Fibroblast of lung (primary cell): ENCODE measurements at places on chromosomes 11 and 22. TPM values are rescaled to one million over a fixed set of nuclear protein-coding genes. Genes with fewer than 3 reads are reported as not detected.

The LGALS12 gene
- not detected in 2 replicates for polyA plus RNA-seq

DNA sequence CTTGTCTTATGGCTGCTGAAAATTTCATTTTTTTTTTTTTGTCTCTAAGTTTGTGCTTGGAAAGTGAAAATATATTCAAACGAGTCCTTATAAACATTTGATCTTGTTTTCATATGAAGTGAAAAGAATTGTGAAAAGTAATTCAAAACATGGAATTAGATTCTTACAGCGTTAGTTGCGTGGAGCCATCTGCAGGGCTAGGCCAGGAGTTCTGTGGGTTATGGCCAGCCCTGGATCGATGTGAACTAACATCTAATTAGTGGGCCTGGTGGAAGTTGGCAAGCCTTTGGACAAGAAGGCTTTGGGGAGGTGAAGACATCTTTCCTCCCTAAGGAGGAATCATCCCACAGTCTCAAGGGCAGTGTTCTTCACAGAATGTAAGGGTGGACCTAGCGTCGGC lies 37.2 kb downstream of the PARVA start:
- H3K4me3 ChIP-seq, result peak overlapping the region; percentile 32
- no peaks in the 10 kb centered on the region for H3K27me3 ChIP-seq
- H3K27ac ChIP-seq, result no peak overlapping the region

The GAS2 gene
- polyA plus RNA-seq, result 0.27 and 0.36 TPM in 2 replicates

DNA sequence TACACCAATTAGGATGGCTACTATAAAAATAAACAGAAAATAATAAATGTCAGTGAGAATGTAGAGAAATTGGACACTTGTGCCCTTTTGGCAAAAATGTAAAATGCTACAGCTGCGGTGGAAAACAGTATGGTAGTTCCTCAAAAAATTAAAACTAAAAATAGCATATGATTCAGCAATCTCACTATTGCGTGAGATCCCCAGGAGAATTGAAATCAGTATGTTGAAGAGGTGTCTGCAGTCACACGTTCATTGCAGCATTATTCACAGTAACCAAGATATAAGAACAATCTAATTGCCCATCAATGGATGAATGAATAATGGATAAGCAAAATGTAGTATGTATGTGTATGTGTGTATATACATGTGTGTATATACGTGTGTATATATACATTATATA lies 6.8 kb downstream of the OR52N2 start:
- H3K4me1 ChIP-seq, result no peaks in the 10 kb centered on the region
- H3K27me3 ChIP-seq, result no peaks in the 10 kb centered on the region
- no peak overlapping the region for H3K4me3 ChIP-seq
- no peak overlapping the region for H3K27ac ChIP-seq

GRCh38 chr22:36385491-36386350 lies 2.0 kb downstream of the MYH9 start:
- peaks cover 9% of the 10 kb centered on the region for H3K4me1 ChIP-seq
- H3K27ac ChIP-seq, result peak overlapping the region; percentile 90
- H3K36me3 ChIP-seq, result peaks cover 12% of the 10 kb centered on the region
- H3K4me3 ChIP-seq, result peak overlapping the region; percentile 94

GRCh38 chr11:100232006-100232405 lies 455.1 kb upstream of the ARHGAP42 start:
- no peaks in the 10 kb centered on the region for H3K36me3 ChIP-seq
- no peaks in the 10 kb centered on the region for H3K4me1 ChIP-seq
- H3K27me3 ChIP-seq, result no peaks in the 10 kb centered on the region
- no peak overlapping the region for H3K4me3 ChIP-seq

DNA sequence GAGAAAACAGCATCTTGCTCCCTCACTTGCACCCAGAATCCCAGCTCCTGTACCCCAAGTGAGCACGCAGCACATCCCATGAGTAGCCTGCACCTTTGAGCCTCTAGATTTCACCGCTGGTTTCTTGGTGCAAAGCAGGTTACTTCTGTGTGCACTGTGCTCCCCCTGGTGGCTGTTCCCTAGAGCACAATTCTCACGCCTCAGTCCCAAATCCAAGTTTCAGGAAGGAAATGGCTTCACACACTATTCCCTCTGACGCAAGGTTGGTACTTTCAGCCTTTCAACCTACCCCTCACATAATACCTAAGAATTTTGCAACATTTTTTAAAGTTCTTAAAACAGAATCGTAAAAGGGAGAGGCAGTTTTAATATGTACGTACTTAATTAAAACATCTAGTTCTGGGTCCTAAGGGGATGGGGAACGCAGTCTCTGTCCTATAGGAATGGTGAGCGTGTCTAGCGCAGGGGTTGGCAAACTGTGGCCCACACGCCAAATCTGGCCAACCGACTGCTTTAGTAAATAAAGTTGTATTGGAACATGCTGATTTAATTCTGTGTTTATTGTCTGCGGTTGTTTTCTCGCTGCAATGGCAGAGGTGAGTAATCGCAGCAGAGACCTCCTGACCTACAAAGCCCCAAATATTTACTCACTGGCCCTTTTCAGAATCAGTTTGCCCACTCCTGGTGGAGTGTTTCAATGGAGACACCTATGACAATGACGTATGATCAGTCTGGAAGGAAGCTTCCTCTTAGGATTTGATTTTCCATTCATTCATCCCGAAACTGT lies 27.5 kb downstream of the DHCR7 start:
- DNase-seq, result peak; percentile 68
- no peaks in the 10 kb centered on the region for H3K4me1 ChIP-seq
- H3K36me3 ChIP-seq, result no peaks in the 10 kb centered on the region
- no peak overlapping the region for H3K4me3 ChIP-seq
- no peak overlapping the region for H3K27ac ChIP-seq
- H3K27me3 ChIP-seq, result peaks cover 5% of the 10 kb centered on the region

DNA sequence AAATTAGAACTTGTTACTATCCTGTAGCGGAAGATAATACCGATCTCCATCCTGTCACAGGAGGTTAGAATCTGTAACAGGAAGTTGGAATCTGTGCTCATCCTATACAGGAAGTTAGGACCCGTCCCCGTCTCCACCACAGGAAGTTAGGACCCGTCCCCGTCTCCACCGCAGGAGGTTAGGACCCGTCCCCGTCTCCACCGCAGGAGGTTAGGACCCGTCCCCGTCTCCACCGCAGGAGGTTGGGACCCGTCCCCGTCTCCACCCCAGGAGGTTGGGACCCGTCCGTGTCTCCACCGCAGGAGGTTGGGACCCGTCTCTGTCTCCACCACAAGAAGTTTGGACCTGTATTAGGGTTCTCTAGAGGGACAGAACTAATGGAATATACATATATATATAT lies 52.2 kb downstream of the FBLN1 start:
- H3K36me3 ChIP-seq, result peaks cover 2% of the 10 kb centered on the region
- peaks cover 23% of the 10 kb centered on the region for H3K4me1 ChIP-seq
- H3K27ac ChIP-seq, result no peak overlapping the region
- DNase-seq, result no peak
- H3K4me3 ChIP-seq, result no peak overlapping the region

DNA sequence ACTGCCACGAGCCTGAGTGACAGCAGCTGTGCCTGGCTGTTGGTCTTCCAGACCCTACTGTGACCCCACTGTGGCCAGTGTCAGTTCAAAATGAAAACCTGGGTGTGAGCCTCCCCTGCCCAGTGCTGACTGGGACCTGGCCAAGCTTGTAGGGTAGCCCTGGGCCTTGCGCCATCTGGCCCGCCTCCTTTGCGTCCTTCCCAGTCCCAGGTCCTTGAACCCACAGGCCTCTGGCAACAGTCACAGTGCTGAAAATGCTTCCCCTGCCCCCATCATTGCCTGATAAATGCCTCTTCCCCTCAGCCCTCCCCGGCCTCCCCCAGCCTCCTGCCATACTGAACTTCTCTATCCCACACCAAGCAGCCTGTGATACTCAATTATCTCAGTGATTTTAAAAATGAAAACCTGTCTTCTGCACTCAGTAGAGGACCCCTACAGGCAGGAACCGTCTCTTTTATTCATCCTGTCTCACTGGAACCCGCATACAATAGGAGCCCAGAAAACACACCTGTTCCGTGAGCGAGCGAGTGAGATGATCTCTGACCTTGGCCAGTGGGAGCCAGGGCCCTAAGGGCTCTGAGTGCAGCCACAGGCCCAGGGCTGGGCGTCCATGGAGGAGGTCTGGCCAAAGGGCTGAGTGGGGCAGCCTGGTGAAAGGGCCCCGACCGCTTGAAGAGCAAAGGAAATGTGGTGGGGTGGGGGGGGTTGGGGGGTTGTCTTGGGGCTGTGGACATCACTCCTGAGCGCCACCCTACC lies 49.7 kb upstream of the TTLL12 start:
- no peaks in the 10 kb centered on the region for H3K4me1 ChIP-seq
- H3K4me3 ChIP-seq, result no peak overlapping the region

DNA sequence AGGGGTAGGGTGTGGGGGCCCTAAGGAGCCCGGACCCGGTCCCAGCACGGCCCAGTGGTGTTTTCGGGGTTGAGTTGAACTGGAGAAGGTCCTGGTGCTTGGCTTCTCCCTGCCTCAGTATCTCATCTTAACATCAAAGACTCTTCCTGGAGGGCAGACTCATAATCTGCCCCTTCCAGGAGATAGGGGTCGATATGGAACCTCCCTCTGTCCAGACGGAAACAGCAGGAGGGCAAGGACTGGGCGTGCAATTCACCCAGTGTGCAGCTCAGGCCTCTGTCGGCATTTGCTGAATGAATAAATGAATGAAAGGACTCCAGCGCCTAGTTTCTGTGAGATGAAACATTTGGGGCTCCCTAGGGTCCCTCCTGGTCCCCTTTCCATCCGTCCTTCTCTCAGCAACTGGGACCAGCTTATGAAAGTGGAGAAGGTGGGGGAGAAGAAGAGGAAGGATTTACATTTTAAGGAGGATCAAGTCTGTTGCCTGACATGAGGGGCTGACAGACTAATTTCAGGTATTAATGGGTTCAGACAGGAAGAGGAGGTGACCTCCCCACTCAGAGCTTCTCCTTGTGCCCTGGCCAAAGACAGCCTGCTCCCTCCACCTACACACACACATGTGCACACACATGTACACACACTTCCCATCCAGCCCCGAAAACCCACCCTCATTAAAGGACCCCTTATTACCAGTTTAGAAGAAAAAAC lies 1.1 kb upstream of the SHISA8 start:
- no peak overlapping the region for H3K4me3 ChIP-seq
- no peaks in the 10 kb centered on the region for H3K36me3 ChIP-seq
- H3K27me3 ChIP-seq, result peaks cover 48% of the 10 kb centered on the region
- H3K27ac ChIP-seq, result no peak overlapping the region
- no peaks in the 10 kb centered on the region for H3K4me1 ChIP-seq
- no peak for DNase-seq

GRCh38 chr11:95100191-95100648 lies 10.6 kb downstream of the ENDOD1 start:
- DNase-seq, result no peak
- no peak overlapping the region for H3K27ac ChIP-seq
- no peaks in the 10 kb centered on the region for H3K36me3 ChIP-seq
- H3K4me1 ChIP-seq, result peaks cover 6% of the 10 kb centered on the region
- no peaks in the 10 kb centered on the region for H3K27me3 ChIP-seq

GRCh38 chr11:112554586-112554985 lies 293.9 kb upstream of the PLET1 start:
- H3K4me3 ChIP-seq, result no peak overlapping the region
- no peaks in the 10 kb centered on the region for H3K27me3 ChIP-seq
- no peaks in the 10 kb centered on the region for H3K36me3 ChIP-seq
- DNase-seq, result no peak
- H3K27ac ChIP-seq, result no peak overlapping the region

- H3K4me1 ChIP-seq, result no peaks in the 10 kb centered on the region
- DNase-seq, result no peak
- H3K27ac ChIP-seq, result no peak overlapping the region
- no peaks in the 10 kb centered on the region for H3K27me3 ChIP-seq
- H3K4me3 ChIP-seq, result no peak overlapping the region
Observed at GRCh38 chr11:29256580-29256979, 760.2 kb downstream of the KCNA4 start.

GRCh38 chr11:112880495-112880894 lies 80.7 kb upstream of the NCAM1 start:
- no peaks in the 10 kb centered on the region for H3K4me1 ChIP-seq
- no peak overlapping the region for H3K4me3 ChIP-seq
- no peaks in the 10 kb centered on the region for H3K27me3 ChIP-seq
- H3K36me3 ChIP-seq, result no peaks in the 10 kb centered on the region
- DNase-seq, result no peak

The BUD13 gene
- polyA plus RNA-seq, result 13.0 and 16.8 TPM in 2 replicates

GRCh38 chr22:30574997-30575671 lies 669 bp upstream of the GAL3ST1 start:
- peak; percentile 84 for DNase-seq
- no peaks in the 10 kb centered on the region for H3K4me1 ChIP-seq
- H3K36me3 ChIP-seq, result peaks cover 23% of the 10 kb centered on the region
- H3K27ac ChIP-seq, result peak overlapping the region; percentile 59
- peaks cover 2% of the 10 kb centered on the region for H3K27me3 ChIP-seq
- no peak overlapping the region for H3K4me3 ChIP-seq

DNA sequence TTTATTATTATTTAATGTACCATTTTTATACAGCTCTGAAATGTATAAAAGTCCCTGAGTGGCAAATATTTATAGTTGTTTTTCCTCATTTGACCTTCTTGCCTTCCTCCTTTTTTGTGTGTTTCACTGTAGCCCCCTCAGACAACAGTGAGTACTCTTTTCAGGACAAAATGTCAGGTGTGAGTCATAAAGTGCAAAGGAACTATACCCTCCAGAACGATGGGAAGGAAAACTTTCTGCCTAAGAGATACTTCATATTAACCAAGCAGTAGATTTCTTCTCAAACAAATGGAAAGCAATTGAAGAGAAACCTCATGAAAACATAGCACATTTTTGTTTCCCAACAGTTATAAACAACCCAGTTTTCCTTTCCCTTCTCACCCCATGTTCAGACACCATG lies 16.1 kb upstream of the MS4A7 start:
- H3K27ac ChIP-seq, result no peak overlapping the region
- no peaks in the 10 kb centered on the region for H3K36me3 ChIP-seq
- H3K4me3 ChIP-seq, result no peak overlapping the region
- no peak for DNase-seq
- H3K27me3 ChIP-seq, result no peaks in the 10 kb centered on the region

The FAM118B gene
- polyA plus RNA-seq, result 27.5 and 30.3 TPM in 2 replicates

The TEF gene
- polyA plus RNA-seq, result 8.2 and 9.0 TPM in 2 replicates

The AQP11 gene
- polyA plus RNA-seq, result 1.3 and 1.6 TPM in 2 replicates

GRCh38 chr11:107999759-108000455 lies 8.8 kb upstream of the CUL5 start:
- no peaks in the 10 kb centered on the region for H3K4me1 ChIP-seq
- H3K4me3 ChIP-seq, result no peak overlapping the region
- no peaks in the 10 kb centered on the region for H3K27me3 ChIP-seq
- no peak overlapping the region for H3K27ac ChIP-seq
- no peaks in the 10 kb centered on the region for H3K36me3 ChIP-seq

The GLYATL1B gene
- not detected in 2 replicates for polyA plus RNA-seq

- no peak overlapping the region for H3K4me3 ChIP-seq
- no peaks in the 10 kb centered on the region for H3K27me3 ChIP-seq
- peak; percentile 100 for DNase-seq
- H3K4me1 ChIP-seq, result peaks cover 13% of the 10 kb centered on the region
- H3K27ac ChIP-seq, result peak overlapping the region; percentile 60
Observed at GRCh38 chr22:27223317-27224177, 566.2 kb downstream of the MIAT start.

DNA sequence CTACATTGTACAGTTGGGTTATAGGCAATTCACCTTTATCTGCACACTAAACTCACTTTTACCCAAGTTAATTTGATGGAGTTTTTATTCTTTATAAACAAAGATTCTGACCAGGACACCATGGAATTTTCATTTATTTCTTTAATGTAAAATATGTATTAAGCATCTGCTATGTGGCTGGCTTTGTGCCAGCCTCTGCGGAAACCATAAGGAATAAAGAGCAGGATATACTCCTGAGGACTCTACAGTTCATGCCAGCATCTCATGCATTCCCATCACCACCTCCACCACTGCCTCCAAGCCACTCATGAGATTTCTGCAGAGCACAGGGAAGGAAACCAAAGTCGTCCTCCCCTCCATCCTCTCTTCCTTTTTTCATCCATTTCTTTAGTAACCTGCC lies 100.0 kb upstream of the DBX1 start:
- peaks cover 3% of the 10 kb centered on the region for H3K27me3 ChIP-seq
- no peaks in the 10 kb centered on the region for H3K36me3 ChIP-seq
- no peak for DNase-seq
- no peak overlapping the region for H3K4me3 ChIP-seq

The DCDC1 gene
- 0.02 and 0.05 TPM in 2 replicates for polyA plus RNA-seq
